ENCODE measurements at places on chromosomes 12 and 14. TPM values are rescaled to one million over a fixed set of nuclear protein-coding genes. Genes with fewer than 3 reads are reported as not detected.

Gene DAO
- not detected for polyA plus RNA-seq

GRCh38 chr12:1948883-1949282 lies 30.4 kb upstream of the CACNA2D4 start:
- H3K36me3 ChIP-seq: peaks cover 20% of the 10 kb centered on the region
- H3K27ac ChIP-seq: no peak overlapping the region
- H3K4me1 ChIP-seq: peaks cover 3% of the 10 kb centered on the region
- H3K27me3 ChIP-seq: no peaks in the 10 kb centered on the region
- DNase-seq: no peak

- H3K36me3 ChIP-seq: no peaks in the 10 kb centered on the region
- no peak for DNase-seq
- H3K27me3 ChIP-seq: no peaks in the 10 kb centered on the region
These were observed 34.7 kb upstream of the DNM1L start for GRCh38 chr12:32644431-32644830.

DNA sequence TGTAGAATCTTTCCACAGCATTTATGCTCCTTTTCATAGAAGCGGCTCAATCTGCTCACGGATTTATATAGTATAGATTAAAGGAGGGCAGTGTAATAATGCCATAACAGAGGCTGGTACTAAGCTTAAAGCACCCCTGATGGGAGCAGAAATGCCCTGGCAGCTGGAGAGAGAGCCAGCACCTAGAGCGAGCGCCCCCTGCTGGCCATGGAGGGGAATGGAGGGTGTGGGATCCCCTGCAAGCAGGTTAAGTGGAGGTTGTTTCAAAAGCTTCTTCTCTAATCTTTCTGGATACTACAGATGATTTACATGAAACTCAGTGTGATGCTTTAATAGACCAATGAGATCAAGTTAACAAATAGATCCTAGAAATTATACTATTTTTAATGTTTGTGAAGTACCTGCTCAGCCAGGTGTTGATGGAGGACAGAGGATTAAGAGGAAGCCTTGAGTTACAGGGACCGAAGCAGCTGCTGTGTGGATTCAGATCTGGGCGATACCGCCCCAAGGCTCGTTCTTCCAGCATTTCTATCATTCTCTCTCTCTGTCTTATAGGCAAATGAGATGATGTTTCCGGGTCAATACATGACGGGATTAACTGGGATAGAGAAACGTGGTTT lies 1519.3 kb upstream of the TMEM132C start:
- no peak overlapping the region for H3K4me3 ChIP-seq
- DNase-seq: no peak
- H3K27ac ChIP-seq: no peak overlapping the region
- no peaks in the 10 kb centered on the region for H3K4me1 ChIP-seq

Gene CBLN3
- 2.7 TPM for polyA plus RNA-seq

Gene WNT1
- polyA plus RNA-seq: not detected

GRCh38 chr12:44476683-44477082 lies 399.4 kb downstream of the NELL2 start:
- no peaks in the 10 kb centered on the region for H3K36me3 ChIP-seq
- H3K4me1 ChIP-seq: no peaks in the 10 kb centered on the region

GRCh38 chr14:74578479-74578878 lies 33.6 kb downstream of the LTBP2 start:
- DNase-seq: no peak
- peaks cover 51% of the 10 kb centered on the region for H3K4me1 ChIP-seq
- peak overlapping the region; percentile 16 for H3K27ac ChIP-seq
- H3K4me3 ChIP-seq: no peak overlapping the region
- H3K36me3 ChIP-seq: peaks cover 17% of the 10 kb centered on the region

Gene TCL1B
- polyA plus RNA-seq: not detected

Gene GAS2L3
- polyA plus RNA-seq: 20.3 TPM

GRCh38 chr12:110906516-110906915 lies 13.9 kb downstream of the MYL2 start:
- DNase-seq: no peak
- no peaks in the 10 kb centered on the region for H3K4me1 ChIP-seq
- no peak overlapping the region for H3K4me3 ChIP-seq
- no peaks in the 10 kb centered on the region for H3K27me3 ChIP-seq
- H3K27ac ChIP-seq: no peak overlapping the region
- H3K36me3 ChIP-seq: no peaks in the 10 kb centered on the region

Gene CLEC1A
- polyA plus RNA-seq: not detected

- DNase-seq: no peak
- H3K4me3 ChIP-seq: no peak overlapping the region
- peaks cover 3% of the 10 kb centered on the region for H3K4me1 ChIP-seq
- H3K27ac ChIP-seq: no peak overlapping the region
- H3K27me3 ChIP-seq: no peaks in the 10 kb centered on the region
These were observed 21.0 kb downstream of the EEA1 start for GRCh38 chr12:92908108-92908507.

GRCh38 chr14:104284636-104285507 lies 146.5 kb downstream of the KIF26A start:
- H3K27me3 ChIP-seq: no peaks in the 10 kb centered on the region
- no peak overlapping the region for H3K27ac ChIP-seq
- no peak overlapping the region for H3K4me3 ChIP-seq
- no peak for DNase-seq
- no peaks in the 10 kb centered on the region for H3K4me1 ChIP-seq
- H3K36me3 ChIP-seq: no peaks in the 10 kb centered on the region

Gene RASAL1
- not detected for polyA plus RNA-seq

Gene KLHDC1
- 0.51 TPM for polyA plus RNA-seq

Data from fibroblast of lung (primary cell).